ENCODE measurements at places on chromosomes 6 and 20.
A peak's percentile ranks its signal among the peaks of the same experiment; 100 is the strongest.

GRCh38 chr6:33914645-33915044, 110.8 kb upstream of the MLN start:
- DNase-seq: no peak

- DNase-seq: no peak
Measured at GRCh38 chr6:39843305-39844020, 51.3 kb downstream of the DAAM2 start.

- peak; percentile 52 for DNase-seq
Measured at GRCh38 chr6:9250852-9251251, 815.5 kb upstream of the SLC35B3 start.

DNA sequence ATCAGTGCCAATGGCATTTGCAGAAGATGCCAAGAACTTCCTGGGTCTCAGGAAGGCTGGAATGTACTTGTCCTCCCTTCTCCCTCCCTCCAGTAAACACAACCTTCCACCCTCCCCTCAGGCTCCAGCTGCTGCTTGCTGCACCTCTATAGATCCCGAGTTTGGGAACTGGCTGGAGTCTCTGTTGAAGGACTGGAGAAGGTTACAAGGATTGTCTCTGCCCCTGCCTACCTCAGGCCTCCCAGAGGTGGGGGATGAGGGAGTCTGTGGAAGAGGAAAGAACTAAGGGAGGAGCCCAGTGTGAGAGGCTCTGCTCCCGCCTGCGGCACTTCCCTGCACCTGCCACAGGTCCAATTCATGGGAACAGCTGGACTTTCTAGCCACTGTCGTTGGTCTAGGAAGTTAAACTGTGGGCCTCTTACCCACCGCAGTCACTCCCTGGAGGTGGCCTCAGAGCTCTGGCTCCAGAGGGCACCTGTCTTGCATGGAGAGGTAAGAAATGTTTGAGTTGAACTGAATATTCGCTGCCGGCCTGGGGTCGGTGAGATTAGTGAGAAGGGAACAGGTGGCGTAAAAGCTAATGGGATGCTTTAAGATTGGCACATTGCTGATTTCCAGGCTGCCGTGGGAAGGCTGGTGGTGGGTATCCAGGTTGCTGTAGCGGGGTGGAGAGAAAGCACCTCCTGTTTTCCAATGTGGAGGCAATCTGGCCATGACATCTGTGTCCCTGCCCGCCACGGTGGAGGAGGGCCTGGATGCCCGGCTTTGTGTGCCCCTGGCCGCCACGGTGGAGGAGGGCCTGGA, 54.3 kb downstream of the PPP1R14C start:
- no peak for DNase-seq

DNA sequence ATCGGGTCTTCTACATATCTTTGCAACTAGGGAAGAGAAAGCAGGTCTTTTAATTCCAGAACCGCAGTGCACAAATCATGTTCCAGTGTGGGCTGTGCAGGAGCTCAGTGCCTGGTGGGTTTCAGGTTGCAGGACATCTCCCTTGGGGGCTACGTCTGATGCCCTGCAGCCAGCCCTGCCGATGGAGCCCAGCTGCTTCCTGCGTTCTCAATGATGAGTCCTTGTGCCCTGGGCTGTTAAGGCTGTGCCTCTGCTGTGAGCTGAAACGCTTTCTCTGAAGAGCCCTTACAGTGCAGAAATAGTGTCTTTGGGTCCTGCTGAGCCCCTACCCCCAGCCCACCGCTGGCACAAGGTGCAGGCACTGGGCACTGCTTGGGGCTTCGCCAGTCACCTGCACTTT, 192.9 kb downstream of the SYNDIG1 start:
- DNase-seq: no peak

GRCh38 chr6:96811136-96811535, 26.1 kb downstream of the GPR63 start:
- DNase-seq: no peak

GRCh38 chr20:57265336-57265996, 975 bp downstream of the BMP7 start:
- no peak for DNase-seq

DNA sequence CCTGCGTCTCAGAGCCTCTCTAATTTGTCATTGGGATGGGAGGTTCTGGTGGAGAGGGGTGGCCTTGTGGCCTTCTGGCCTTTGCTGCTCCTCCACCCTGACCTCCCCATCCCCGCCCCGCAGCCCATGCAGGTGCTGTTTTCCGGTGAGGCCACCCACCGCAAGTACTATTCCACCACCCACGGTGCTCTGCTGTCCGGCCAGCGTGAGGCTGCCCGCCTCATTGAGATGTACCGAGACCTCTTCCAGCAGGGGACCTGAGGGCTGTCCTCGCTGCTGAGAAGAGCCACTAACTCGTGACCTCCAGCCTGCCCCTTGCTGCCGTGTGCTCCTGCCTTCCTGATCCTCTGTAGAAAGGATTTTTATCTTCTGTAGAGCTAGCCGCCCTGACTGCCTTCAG, 171.8 kb upstream of the RNF24 start:
- DNase-seq: no peak

GRCh38 chr6:40556881-40557280, 30.3 kb downstream of the LRFN2 start:
- DNase-seq: no peak

- no peak for DNase-seq
Measured at GRCh38 chr6:31799781-31800180, 4.2 kb upstream of the VARS1 start.

GRCh38 chr6:168992446-168993144, 261.1 kb downstream of the THBS2 start:
- DNase-seq: no peak

GRCh38 chr20:62314711-62315302, 12.0 kb downstream of the ADRM1 start:
- no peak for DNase-seq

DNA sequence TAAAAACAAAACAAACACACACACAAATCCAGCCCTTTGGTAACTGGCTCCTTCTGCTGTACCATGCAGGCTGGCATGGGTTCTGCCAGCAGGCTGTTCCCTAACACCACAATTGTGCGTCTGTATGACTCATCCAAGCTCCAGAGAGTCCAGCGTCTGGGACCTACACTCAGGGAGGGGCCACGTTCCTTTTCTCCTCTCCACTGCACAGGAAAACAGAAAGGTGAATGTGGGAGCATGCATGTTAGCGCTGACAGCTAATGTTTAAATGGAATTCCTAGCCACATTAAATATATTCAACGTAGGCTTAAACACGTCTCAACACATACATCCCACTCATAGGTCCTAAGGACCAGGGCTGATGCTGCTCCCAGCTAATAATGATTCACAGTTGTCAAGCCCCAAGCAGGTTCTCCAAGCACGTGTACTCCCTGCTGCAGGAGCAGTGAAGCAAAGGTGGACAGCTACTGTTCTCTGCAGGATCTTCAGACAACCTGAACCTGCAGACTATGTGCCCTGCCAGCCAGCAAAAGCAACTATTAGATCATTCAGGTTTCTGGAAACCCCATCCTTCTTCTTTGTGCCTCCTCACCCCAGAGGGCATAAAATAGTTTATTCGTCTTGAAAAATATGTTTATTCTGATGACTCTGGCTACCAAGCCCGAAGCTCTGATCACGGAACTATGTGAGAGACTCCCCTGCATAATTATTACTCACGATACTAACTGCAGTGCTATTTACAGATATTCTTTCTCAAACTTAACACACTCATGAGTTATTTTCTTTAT, 20.9 kb downstream of the MAP1LC3A start:
- peak; percentile 98 for DNase-seq

DNA sequence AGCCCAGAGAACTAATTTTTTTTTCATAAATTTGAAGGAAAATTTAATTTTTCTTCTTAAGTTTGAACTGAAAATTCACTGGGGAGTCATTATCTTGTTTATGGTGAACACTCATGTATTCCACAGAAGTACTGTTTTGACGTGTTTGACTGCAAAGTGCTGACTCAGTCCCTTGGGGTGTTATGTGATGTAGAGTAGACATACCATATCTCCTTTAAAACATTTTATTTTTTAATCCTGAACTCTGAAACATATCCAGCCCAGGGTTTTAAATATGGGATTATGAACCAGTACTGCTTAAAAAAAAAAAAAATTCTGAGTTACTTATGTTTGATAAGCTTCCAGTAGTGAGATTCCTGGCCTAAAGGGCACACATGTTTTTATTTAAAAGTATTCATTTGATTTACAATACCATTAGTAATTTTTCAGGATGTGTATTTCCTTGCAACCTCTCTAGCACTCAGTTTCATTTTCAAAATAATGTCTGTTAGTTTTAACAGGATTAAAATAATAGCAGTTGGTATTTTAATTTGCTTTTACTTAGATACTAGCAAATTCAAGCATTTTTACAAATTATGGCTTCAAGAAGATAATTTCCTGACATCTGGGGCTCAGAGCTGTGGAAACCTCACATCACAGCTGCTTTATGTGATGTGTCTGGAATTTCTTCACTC, 81.7 kb upstream of the PDE10A start:
- no peak for DNase-seq

DNA sequence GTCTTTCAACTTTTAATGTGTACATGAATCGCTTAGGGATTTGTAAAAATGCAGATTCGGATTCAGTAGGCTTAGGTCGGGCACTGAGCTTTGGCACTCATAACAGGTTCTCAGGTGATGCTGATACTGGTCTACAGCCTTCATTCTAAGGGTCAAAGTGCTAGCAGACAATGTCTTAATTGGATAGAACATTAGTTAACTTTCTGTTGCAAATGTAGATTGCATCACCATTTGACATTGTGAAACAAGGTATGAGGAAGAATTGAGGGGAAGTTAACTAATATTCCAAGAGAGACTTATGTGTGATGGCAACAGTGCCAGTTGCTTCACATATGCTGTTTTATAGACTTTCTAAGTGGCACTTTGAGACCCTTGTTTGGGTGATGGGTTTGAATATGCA, 86.9 kb downstream of the MLIP start:
- no peak for DNase-seq

GRCh38 chr6:135286962-135287538, 105.9 kb downstream of the MYB start:
- no peak for DNase-seq

GRCh38 chr20:2285193-2285592, 10.6 kb upstream of the TGM3 start:
- no peak for DNase-seq

- DNase-seq: no peak
Measured at GRCh38 chr6:144149894-144150709, at the start of gene STX11. Gene STX11, plus strand, starts transcription at chr6:144150517. Its CDS starts 36,111 bp downstream, at chr6:144186628.

DNA sequence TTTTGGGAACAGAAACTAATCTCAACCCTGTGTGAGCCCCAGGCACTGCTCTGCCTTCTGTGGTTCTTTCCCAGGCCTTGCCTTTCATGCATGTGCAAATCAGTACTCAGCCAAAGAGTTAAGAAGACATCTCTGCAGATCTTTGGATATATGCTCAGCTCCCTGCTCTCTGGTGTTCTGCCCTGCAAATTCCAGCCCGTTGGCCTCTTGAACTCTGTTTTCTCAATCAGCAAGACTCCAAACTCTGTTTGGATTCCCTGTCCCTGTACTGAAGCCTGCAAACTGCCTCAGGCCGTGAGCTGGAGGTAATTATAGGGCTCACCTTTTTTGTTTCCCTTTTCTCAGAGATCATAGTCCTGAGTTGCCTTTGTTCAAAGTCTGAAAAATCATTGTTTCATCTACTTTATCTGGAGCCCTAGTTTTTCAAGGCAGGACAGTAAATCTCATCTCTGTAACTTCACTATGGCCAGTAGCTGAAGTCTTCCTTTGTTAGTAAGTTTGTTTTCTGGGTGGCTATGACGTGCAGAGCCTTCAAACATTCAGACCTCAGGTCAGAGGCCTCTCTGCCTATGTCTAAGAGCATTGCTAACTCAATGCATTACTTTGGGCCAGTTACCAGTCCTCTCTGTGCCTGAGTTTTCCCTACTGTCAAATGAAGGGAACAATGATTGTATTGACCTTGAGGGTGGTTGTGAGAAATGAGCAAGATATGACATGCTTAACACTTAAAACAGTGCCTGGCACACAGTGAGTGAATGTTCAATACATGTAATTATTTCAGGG, 15.9 kb upstream of the MDFI start:
- no peak for DNase-seq

DNA sequence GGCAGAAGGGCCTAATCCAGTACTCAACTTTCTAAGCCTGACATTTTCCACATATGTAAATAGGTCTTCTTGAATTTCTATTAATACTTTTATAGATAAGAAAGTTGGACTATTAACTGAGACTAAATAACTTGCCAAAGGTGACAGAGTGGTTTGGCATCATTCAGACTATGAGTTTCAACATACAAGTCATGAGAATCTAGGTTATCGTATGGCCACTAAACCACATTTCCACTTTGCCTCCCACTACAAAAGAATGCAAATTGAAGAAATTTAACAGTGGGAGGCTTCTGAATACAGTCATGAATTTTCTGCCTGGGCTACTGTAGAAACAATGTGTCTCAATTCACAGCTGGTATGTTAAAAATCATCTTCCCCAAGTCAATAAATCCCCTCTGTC, 531.0 kb upstream of the AGPAT4 start:
- no peak for DNase-seq

GRCh38 chr20:36709126-36709525, 36.8 kb downstream of the NDRG3 start:
- no peak for DNase-seq

GRCh38 chr20:12902992-12903391, 105.8 kb upstream of the SPTLC3 start:
- no peak for DNase-seq

- no peak for DNase-seq
Measured at GRCh38 chr6:125746019-125746414, 3.4 kb upstream of the HEY2 start.

DNA sequence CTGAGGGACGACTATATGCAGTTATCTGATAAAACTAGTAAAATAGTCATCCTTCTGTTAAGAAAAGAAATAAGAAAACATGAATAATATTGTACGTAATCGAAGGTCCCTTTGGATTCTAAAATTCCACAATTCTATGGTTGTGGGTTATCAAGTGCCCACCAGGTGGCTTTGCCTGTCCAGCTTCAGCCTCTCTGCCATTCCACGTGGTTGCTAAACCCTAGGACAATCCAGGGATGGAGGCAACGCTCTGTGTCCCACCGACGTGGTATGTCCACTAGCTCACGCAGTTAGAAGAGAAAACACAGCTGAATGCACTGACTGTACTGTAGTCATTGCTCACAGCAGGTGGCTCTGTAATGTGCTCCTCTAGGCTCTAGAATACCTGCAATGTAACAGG, 349.3 kb downstream of the FARS2 start:
- no peak for DNase-seq

GRCh38 chr20:41607791-41608190, 10.4 kb downstream of the CHD6 start:
- no peak for DNase-seq

DNA sequence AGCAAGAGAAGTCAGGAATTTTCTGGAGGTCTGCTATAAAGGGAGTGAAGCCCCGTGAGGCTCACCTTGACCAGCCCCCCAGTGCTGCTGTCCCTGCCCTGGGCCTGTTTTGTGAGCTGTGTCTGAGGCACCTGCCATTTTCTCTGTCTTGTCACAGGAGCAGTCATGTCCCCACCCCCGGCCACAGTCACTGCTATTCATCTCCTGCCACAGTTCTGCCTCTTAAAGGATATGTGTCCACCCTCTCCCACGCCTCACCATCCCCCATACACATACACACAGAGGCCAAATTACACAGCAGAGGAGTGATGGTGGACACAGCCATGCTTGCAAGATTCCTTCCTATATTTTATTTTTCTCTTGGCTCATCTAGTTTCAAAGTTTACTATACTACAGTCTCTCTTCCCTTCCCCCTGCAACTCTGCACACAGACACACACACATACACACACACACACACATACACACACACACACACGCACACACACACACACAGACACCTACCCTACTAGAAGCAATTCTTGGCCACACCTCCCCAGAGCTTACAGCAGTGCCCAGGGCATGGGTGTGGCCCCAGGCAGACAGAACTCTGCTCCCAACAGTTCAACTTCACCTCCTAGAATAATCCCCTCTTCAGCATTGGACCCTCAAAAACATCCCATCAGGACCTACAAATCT, 68.7 kb upstream of the TAB2 start:
- no peak for DNase-seq

GRCh38 chr6:39217177-39217864, 12.0 kb downstream of the KCNK5 start:
- DNase-seq: no peak

Data from foreskin keratinocyte (primary cell).